Effector memory CD8-positive, alpha-beta T cell (primary cell): ENCODE measurements at places on chromosomes 6 and 20.

- no peak for DNase-seq
These were observed 140.4 kb upstream of the TENT5A start for GRCh38 chr6:81892891-81893290.

DNA sequence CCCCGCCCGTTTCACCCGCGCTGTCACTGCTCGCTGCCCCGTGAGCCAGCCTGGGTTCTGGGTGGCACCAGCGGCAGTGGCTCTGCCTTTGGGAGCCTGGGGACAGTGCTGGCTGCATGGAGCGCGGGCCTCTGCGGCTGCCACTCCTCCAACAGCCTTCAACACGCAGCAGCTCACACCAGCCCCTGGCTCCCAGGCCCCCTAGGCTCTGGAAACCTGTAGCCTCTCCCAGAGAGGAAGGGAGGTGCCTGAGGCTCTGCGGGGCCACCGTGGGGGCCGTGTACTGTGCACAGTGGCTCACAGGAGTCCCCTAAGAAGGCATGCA is 163.9 kb upstream of the AFDN start:
- DNase-seq: no peak

DNA sequence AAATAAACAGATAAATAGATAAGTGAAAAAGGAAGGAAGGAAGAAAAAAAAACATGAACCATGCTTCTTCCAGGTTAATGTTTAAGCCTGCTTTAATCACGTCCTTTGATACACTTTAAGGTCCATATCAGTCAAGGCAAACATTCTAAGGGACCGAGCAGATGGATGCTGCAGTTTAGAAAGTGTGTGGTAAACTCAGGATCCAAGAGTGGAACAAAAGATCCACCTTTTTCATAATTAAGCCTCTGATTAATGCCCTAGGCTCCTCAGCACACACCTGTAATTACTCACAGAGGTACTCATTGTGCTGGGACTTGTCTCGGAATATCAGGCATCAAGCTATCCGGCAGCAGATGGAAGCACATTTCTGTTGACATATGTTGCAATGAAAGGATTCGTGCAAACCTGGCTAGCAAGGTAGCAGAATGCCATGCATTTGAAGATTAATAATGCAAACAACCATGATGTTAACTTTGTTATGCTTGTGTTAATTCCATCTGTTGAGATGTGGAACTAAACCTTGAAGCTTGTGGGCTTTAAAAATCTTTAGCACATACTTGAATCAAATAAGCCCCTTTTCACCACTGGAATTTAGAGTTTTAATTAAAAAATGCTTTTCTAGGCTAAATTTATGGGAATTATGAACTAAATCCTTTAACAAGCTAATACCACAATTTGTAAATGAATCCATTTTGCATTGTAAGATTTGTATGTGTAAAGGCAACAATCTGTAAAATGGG is 163.7 kb downstream of the RALGAPA2 start:
- no peak for DNase-seq

DNA sequence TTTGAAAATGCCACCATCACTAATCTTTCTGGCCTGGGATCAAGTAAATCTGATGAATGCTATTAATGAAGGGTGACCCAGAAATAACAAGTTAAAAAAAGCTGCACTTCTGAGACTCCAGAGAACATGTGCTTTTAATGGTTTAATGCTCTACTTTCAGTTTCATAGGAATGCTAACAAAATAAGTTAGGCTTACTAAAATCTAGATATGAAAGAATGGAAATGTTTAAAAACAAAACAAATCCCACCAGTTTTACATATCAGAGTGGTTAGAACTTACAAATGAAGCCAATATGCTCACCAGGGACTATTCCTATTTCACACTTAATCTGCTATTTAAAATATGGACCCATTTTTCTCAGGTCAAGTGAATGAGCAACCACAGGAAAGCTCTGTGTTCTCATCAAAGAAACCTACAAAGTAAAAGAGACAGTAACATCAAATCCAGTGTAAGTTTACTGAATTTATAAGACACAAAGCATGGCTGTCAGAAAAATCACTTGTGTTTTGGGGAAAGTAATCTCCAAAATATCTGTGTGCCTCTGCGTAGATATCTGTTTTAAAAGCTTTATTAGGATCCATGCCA is 40.3 kb downstream of the FYN start:
- no peak for DNase-seq
